Adrenal gland (tissue), 19 donors: ENCODE measurements at places on chromosomes 13 and 19. TPM values are rescaled to one million over a fixed set of nuclear protein-coding genes. Genes with fewer than 3 reads are reported as not detected.

DNA sequence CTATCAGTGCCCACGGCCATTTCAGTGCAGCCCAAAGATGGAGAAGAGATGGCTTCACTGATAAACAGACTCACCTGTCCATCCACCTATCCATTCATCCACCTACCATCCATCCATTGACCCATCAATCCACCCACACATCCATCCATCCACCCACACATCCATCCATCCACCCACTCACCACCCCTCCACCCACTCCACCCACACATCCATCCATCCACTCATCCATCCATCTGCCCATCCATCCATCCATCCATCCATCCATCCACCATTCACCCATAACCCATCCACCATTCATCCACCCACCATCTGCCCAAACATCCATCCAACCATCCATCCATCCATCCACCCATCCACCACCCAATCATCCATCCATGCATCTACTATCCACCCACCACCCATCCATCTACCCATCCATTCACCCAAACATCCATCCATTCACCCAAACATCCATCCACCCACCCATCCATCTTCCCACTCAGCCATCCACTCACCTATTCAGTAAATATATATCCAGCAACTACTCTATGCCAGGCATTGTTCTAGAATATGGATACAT lies 31.6 kb upstream of the ZNRF4 start:
- no peak overlapping the region for H3K4me3 ChIP-seq
- no peaks in the 10 kb centered on the region for H3K4me1 ChIP-seq
- H3K27me3 ChIP-seq, result peaks cover 16% of the 10 kb centered on the region
- DNase-seq, result no peak

- no peaks in the 10 kb centered on the region for H3K27me3 ChIP-seq
- no peak overlapping the region for H3K27ac ChIP-seq
- no peaks in the 10 kb centered on the region for H3K36me3 ChIP-seq
- no peak overlapping the region for H3K4me3 ChIP-seq
- peaks cover 9% of the 10 kb centered on the region for H3K4me1 ChIP-seq
- DNase-seq, result no peak
These were observed 14.1 kb downstream of the PRR36 start for GRCh38 chr19:7859831-7860713.

The ZNF493 gene
- total RNA-seq, result 37.7 TPM

The TMEM86B gene
- total RNA-seq, result 2.0 TPM

DNA sequence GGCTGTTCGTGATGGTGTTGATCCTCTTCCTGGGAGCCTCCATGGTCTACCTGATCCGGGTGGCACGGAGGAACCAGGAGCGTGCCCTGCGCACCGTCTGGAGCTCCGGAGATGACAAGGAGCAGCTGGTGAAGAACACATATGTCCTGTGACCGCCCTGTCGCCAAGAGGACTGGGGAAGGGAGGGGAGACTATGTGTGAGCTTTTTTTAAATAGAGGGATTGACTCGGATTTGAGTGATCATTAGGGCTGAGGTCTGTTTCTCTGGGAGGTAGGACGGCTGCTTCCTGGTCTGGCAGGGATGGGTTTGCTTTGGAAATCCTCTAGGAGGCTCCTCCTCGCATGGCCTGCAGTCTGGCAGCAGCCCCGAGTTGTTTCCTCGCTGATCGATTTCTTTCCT lies 12.2 kb upstream of the C19orf33 start:
- H3K27me3 ChIP-seq, result no peaks in the 10 kb centered on the region
- H3K4me3 ChIP-seq, result no peak overlapping the region
- no peak overlapping the region for H3K27ac ChIP-seq
- no peak for DNase-seq
- peaks cover 32% of the 10 kb centered on the region for H3K36me3 ChIP-seq

The RXFP2 gene
- total RNA-seq, result not detected

GRCh38 chr13:46662690-46663089 lies 109.7 kb downstream of the LRCH1 start:
- H3K4me1 ChIP-seq, result peaks cover 2% of the 10 kb centered on the region
- DNase-seq, result no peak
- H3K4me3 ChIP-seq, result no peak overlapping the region
- no peaks in the 10 kb centered on the region for H3K36me3 ChIP-seq
- no peaks in the 10 kb centered on the region for H3K27me3 ChIP-seq
- no peak overlapping the region for H3K27ac ChIP-seq

DNA sequence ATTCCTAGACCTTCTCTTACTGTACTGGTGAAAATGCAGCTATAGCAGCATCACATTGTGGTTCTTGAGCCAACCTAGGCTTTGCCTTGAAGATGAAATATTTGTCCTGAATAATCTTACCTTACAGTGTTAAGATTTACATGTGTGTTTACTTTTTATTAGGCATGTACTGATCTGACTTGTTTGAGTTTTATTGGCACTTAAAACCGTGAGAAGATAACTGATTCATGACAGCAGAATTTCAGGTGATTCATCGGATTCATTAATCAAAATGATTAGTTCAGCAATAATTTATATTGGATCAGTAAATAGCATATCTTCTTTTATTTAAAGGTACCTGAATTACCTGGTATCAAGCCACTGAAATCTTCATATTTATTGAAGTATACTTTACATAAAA lies 296.3 kb downstream of the KLF5 start:
- DNase-seq, result no peak
- H3K27me3 ChIP-seq, result no peaks in the 10 kb centered on the region
- H3K4me1 ChIP-seq, result no peaks in the 10 kb centered on the region
- no peaks in the 10 kb centered on the region for H3K36me3 ChIP-seq
- no peak overlapping the region for H3K4me3 ChIP-seq
- no peak overlapping the region for H3K27ac ChIP-seq

- DNase-seq, result no peak
- no peak overlapping the region for H3K27ac ChIP-seq
- H3K27me3 ChIP-seq, result no peaks in the 10 kb centered on the region
- no peaks in the 10 kb centered on the region for H3K4me1 ChIP-seq
These were observed 216.9 kb upstream of the RXFP2 start for GRCh38 chr13:31522396-31522795.

The ZNF177 gene
- total RNA-seq, result 1.9 TPM

The SLC6A16 gene
- total RNA-seq, result 1.6 TPM

GRCh38 chr13:99307648-99308339 lies 595 bp upstream of the GPR183 start:
- no peak overlapping the region for H3K4me3 ChIP-seq
- H3K27ac ChIP-seq, result peak overlapping the region; percentile 8
- no peaks in the 10 kb centered on the region for H3K27me3 ChIP-seq
- peaks cover 12% of the 10 kb centered on the region for H3K4me1 ChIP-seq

- no peaks in the 10 kb centered on the region for H3K27me3 ChIP-seq
- H3K27ac ChIP-seq, result no peak overlapping the region
- no peak overlapping the region for H3K4me3 ChIP-seq
- H3K36me3 ChIP-seq, result no peaks in the 10 kb centered on the region
These were observed 1960.8 kb downstream of the OLFM4 start for GRCh38 chr13:54989418-54989817.

DNA sequence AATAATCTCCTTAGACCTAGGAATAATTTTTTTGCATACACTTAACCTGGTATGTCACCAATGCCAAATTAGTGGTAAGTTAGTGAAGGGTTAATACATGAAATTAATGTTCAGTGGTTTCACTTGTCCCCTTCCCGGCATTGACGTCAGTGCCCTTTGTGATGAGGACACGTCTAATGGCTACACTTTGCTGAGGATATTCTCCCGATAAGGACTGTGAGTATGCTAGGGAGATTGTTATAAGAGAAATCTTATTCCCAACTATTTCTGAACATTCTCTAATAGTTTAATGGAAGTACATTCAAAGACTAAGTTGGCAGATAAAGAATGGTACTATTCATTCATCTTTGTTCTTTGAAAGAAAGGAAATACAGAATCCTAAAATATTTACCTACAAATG lies 102.4 kb downstream of the TNFRSF19 start:
- H3K27me3 ChIP-seq, result no peaks in the 10 kb centered on the region
- no peaks in the 10 kb centered on the region for H3K36me3 ChIP-seq
- H3K4me1 ChIP-seq, result no peaks in the 10 kb centered on the region
- no peak for DNase-seq
- no peak overlapping the region for H3K4me3 ChIP-seq
